ENCODE measurements at places on chromosomes 7 and 10.

DNA sequence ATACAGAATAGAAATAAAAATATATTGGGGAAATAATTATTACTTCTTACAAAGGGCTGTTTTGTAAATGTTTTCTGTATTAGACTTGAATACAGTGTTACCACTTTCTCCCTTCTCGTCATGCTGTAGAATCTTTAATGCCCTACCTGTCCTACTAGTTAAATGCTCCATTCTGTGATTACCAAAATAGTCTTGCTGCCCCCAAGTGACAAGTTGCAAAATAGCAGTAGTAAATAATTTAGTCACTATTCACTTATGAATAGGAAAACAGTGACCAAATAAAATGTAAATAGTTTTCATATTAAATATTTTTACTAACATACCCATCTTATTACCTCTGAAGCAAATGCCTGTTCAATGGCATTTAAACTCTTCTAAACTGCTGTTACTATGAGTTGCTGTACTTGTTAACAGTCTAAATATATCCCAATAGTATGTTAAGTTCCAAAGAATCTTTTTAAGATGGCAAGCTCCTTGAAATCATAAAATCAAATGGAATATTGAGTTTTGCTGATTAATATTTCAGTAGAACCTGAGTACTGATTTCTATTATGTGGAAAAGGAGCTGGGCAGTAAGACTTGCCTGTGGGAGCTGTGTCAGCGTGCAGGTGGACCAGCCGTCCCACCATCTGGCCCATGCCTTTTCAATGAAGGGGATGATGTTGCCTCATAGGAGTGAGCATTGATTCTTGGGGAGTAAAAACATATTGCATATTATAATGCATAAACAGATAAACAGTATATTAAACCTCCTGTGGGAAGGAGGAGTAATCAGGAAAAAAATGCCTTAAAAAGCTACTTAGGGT lies 18.1 kb upstream of the OIT3 start:
- no peak for DNase-seq

- DNase-seq: no peak
These were observed 16.5 kb downstream of the SLK start for GRCh38 chr10:103983367-103983911.

DNA sequence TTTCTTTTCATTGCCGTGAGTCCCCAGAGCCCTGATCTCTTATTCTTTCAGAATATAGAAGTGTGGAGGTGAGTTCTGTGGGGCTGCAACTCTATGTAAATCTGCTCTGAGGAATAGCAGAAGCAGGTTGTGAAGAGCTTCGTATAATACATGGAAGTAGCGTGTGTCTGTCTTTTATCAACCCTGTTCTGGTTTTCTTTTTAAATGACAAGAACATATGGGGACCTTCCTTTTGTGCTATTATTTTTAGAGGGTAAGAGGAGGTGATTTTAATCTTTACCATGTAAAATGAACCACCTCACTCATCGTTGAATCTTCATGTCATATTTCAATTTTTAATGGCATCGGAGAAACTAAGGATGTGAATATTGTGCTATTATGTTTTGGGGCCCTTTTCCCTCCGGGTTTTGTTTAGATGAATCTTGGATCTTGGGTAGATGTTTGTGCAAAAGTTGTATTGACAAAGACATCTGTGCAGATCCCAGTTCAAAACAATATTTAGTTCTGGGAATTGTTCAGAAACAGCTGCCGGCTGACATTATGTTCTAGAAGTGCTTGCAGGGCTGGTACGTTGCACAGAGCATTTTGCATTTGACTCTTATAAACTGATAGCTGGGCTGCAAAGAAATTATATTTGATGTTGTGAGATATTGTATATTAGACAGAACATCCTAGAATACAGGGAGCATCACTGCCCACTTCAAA lies 46.7 kb downstream of the PLXDC2 start:
- DNase-seq: no peak

DNA sequence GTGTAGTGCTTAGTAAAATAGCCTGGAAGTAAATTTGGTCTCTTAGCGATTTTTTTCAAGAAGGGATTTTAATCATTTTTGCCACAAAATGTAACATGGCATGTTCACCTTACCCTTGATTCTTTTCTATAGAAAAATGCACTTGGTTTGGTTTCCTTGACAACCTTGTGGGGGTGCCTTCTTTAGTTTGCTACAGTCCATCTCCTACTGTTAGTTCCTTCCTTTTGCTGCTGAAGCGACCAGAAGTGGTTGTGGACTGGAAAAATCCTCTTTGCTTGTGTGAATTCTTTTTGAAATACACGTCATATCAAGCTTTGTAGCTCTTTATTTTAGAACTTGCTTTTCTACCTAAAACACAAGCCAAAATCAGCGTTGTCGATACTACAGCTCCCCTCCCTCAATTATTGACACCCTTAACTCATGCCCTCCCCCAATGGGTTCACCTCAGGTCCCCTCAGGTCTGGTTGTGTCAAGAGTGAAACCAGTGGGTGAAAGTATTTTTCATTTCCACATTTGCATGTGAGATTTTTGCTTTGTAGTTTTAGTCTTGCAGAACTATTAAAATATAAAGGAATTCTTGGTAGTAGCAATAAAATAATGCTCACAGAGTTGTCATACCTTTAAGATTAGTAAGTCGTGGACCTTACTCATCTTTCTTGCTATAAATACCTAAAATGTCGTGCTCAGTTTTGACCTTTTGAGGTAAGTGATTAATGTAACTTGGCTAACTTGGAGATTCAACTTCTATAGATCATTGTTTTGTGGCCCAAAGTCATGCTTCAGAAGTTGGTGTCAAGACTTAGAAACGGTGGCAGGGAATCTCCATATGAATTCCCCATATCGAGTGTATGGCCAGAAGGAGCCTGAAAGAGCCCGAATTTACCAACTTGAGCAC lies 1.5 kb downstream of the ACTR3B start:
- no peak for DNase-seq

- no peak for DNase-seq
These were observed 27.7 kb downstream of the MGMT start for GRCh38 chr10:129494740-129495139.

DNA sequence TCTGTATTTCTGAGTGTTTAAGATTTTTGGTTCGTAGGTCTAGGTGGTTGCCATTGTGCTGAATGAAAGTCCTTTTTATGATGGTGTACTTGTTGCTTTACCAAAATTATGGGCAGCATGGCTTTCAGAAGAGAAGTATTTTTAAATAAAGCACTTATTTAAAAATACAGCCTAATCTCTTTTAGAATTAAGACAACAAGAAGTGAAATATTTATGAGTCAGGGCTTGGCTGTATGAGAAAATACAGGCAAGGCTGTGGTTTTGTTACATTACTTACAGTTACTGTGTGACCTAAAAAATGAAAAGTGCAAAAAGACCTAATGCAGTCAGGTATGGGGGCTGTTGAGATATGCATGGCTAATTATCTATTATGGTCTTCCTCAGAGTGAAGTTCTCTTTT lies 185.2 kb upstream of the PPP1R3A start:
- DNase-seq: no peak

GRCh38 chr10:79300711-79301110 lies 46.6 kb upstream of the PPIF start:
- no peak for DNase-seq

GRCh38 chr10:36717118-36717517 lies 408.3 kb upstream of the ANKRD30A start:
- DNase-seq: no peak

DNA sequence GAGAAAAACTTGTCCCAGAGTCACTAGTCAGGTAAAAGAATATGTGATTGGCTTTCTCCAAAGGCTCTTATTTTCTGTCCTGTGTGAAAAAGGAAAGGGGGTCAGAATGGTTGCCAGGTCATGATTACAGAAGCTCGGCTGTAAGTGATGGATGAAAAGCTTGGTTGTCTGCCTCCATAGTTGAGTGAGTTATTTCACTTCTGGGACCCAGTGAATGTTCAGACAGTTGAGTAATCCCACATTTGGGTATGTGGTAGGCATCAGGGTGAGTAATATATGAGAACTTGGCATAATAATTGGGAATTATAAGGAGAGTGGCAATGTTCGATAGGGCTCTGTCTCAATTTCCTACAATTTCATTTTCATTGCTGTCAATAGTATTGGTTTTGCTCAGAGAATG lies 72.5 kb downstream of the BBS9 start:
- DNase-seq: no peak

DNA sequence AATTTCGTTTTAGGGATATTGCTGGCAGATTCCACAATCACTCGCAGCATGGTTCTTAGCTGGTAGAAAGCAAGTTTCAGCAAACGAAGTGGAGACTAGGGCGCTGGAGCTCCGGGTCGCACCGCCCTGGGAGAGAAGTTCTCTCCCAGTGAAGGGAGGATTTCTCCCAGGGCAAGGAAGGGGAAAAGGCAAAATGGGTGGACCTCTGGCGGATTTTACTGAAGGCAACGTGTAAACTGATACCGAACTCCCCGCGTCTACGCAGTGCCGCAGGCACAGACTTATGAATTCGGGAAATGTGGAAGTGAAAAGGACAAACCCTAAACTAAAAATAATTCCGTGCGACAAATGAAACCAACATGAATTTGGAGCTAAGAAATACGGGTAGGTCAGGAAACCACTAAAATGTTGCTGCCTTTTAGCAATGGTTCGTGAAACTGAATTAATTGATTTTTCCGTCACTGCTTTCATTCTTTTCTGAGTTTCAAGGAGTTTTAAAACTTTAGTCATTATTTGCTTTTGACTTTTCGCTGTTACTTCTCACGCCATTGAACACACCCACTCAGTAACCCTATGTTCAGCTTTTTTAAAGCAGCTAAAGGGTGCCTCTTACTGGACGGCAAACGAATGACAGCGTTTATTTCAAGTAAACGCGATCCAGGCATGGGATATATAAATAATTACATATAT lies at the start of gene MYOF:
Gene MYOF, minus strand, starts transcription at position 190 of the 690 bp plus-strand sequence. Its CDS starts 140 bp downstream, at position 50.
- DNase-seq: peak; percentile 38

Data from activated CD4-positive, alpha-beta T cell treated with anti-CD3 and anti-CD28 coated beads, Interleukin-2, amount 50 U/mL, for 4 hours (primary cell).